WTC11 (cell line): ENCODE measurements at places on chromosomes 7 and 10.
A peak's percentile ranks its signal among the peaks of the same experiment; 100 is the strongest.

GRCh38 chr10:120789303-120790203, 61.6 kb upstream of the WDR11 start:
- no peak overlapping the region for H3K4me3 ChIP-seq
- no peak for DNase-seq
- no peaks in the 10 kb centered on the region; the same call in 1 of the 2 replicates for H3K27me3 ChIP-seq
- H3K27ac ChIP-seq, result no peak overlapping the region
- no peaks in the 10 kb centered on the region for H3K36me3 ChIP-seq
- peaks cover 14% of the 10 kb centered on the region for H3K4me1 ChIP-seq

GRCh38 chr7:111098011-111098925, 7.3 kb downstream of the LRRN3 start:
- H3K4me3 ChIP-seq, result no peak overlapping the region
- no peaks in the 10 kb centered on the region for H3K36me3 ChIP-seq
- peak; percentile 43 for DNase-seq
- H3K27ac ChIP-seq, result peak overlapping the region; percentile 42

DNA sequence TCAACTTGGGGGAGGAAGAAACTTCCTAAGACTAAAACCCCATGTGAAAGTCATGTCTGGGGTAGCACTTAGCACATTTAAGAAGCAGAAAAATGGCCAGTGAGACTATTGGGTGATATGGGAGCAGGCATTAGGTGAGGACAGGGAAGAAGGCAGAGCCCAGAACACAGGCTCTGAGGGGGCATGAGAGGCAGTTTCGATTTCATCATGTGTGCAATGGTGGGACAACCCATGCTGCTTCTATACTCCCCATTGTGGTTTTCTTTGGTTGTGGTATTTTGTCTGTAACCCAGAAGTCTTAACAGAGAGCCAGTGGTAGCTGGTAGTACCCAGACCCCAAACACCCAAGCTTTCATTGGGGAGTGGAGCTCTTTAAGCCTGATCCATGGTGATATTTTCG, 752.0 kb downstream of the GRID1 start:
- no peak overlapping the region for H3K27ac ChIP-seq
- no peaks in the 10 kb centered on the region for H3K36me3 ChIP-seq
- DNase-seq, result no peak
- no peak overlapping the region for H3K4me3 ChIP-seq
- H3K27me3 ChIP-seq, result no peaks in the 10 kb centered on the region

DNA sequence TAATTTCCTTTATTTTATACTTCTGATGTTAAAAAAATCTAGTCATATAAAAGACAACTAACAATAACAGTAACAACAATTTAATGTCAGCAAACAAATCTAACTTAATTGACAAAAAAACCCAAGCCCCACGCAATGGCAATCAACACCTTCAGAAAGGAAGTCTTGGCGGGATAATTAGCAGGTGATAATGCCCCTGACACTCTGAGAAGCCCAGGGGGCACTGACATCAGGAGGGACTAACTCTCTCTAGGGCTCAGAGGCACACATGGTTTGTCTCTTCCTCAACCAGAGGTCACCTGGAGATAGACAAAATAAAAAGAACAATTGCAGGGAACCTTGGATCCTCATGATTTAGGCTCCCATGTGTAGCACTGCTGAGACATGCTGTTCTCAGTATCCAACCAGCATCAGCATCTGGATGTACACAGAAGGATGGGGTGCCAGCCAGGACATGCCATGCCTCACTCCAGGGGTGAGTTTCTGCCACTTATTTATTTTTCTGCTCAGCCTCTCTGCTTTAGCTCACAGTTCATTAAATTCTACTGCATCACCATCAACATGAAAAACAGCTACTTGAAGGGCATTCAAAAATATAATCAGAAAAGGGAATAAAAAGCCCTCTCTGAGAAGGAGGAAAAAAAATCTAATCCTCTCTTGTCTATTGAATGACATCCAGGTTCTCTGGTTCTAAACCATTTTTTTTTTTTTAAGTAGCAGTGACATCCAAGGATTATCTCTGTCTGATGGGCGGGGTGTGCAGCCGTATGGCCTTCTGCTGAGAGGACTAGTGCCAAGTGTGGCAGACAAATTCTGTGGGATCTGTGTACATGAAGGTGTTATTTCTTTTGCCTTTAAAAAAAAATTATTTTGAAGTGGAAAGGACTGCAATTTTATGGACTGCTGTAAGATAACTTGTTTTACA, 96.3 kb downstream of the ATXN7L1 start:
- no peak for DNase-seq
- H3K4me3 ChIP-seq, result no peak overlapping the region
- no peaks in the 10 kb centered on the region for H3K27me3 ChIP-seq
- peaks cover 3% of the 10 kb centered on the region for H3K36me3 ChIP-seq

DNA sequence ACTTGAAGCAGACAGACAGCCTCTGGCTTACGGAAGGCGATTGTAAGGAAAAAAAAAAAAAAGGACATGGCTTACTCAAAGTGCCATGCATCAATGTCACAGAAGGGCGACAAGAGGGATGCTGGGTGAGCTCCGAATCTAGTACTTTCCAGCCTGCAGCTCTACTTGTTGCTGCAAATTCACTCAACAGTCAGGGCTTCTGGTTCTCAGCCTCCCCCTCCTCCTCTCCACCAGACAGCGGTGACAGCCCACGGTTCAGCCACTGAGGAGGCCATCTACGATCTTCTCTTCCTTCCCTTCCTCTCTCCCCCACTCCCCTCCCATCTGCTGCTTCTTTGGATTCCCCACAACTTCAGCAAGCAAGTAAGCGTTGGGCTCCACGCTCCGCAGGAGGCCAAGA, 63.5 kb downstream of the PRKAG2 start:
- no peak overlapping the region for H3K4me3 ChIP-seq
- peaks cover 30% of the 10 kb centered on the region for H3K27me3 ChIP-seq
- H3K36me3 ChIP-seq, result no peaks in the 10 kb centered on the region
- peaks cover 28% of the 10 kb centered on the region for H3K4me1 ChIP-seq
- H3K27ac ChIP-seq, result no peak overlapping the region

- no peak overlapping the region for H3K27ac ChIP-seq
- H3K4me3 ChIP-seq, result no peak overlapping the region
- peaks cover 20% of the 10 kb centered on the region for H3K4me1 ChIP-seq
- DNase-seq, result no peak
- H3K27me3 ChIP-seq, result no peaks in the 10 kb centered on the region
These were observed 1080.4 kb downstream of the CNTNAP2 start for GRCh38 chr7:147197006-147197405.

DNA sequence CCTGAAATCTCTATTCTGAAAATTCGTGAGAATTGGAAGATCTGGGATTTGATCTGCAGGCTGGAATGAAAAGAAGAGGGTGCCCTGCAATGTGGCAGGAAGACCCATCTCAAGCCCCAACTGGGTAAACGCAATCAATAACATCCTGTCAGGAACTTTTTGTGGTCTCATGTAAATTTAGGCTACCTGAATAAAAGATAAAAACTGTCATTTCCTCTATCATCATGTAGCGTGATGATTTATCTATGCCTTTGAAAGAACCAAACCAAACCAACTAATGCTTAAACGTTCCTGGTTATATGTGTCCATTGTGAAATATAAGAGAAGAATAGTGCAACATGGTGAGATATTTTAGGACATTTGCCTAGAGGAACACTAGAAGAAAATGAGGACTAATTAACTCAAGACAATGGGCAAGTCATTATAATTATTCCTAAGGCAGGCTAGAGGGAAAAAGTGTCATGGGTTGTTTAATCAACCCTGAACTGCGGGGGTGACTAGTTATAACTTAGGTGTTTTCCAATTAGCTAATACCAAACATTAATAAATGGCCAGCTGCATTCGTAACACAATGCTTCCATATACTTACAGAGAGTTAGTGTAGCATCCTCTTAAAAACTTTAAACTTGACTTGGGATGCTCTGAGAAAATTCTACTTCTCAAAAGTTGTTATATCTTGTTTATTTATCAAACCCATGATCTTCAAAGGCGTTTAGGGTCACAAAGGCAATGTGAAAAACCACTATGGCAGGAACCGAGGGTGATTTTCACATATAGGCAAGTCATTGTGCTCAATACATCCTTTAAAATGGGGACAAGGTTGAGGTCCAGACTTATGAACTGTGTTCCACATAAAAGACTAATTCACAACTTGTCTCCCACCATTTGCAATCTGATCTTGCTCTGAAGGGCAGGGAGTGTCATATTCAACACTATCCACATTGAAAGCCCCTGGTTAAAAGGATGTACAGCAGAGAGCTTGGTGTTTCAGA, 48.6 kb upstream of the ADO start:
- H3K27me3 ChIP-seq, result no peaks in the 10 kb centered on the region
- peaks cover 12% of the 10 kb centered on the region for H3K4me1 ChIP-seq
- no peaks in the 10 kb centered on the region for H3K36me3 ChIP-seq
- no peak overlapping the region for H3K27ac ChIP-seq
- no peak overlapping the region for H3K4me3 ChIP-seq

DNA sequence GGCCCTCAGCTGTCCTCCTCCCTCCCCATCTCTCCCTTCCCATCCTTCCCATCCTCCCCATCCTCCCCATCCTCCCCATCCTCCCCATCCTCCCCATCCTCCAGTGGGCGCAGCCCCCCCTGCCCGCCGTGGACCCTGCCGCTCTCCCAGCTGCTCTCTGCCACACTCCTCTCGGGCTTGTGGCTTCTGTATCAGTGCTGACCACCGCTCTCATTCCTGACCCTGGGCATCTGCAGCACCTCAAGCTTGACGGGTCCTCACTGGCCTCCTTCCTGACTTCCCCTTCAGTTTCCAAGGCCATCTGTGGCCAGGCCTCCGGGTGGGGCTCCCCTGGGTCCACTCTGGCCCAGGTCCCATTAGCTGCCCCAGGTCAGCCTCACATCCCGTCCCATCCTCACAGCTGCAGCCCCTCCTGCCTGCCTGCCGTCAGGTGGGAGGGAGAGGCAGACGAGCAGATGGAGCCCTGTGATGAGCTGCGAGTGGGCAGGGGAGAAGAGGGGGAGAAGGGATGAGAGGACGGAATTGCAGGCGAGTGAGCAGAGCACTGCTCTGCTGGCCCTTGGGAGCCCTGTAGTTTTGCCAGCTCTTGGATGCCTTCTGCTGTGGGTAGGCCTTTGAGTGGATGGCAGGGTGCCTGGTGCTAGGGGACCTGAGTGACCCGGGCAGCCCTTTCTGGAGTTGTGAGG, 35.7 kb downstream of the LHPP start:
- DNase-seq, result no peak
- no peaks in the 10 kb centered on the region for H3K27me3 ChIP-seq
- H3K4me1 ChIP-seq, result peaks cover 38% of the 10 kb centered on the region
- H3K4me3 ChIP-seq, result no peak overlapping the region
- H3K36me3 ChIP-seq, result peaks cover 27% of the 10 kb centered on the region

GRCh38 chr10:12041766-12042408, 722 bp downstream of the UPF2 start:
- peak overlapping the region; percentile 91 for H3K27ac ChIP-seq
- no peaks in the 10 kb centered on the region for H3K36me3 ChIP-seq
- peak overlapping the region; percentile 92 for H3K4me3 ChIP-seq
- peaks cover 21% of the 10 kb centered on the region for H3K4me1 ChIP-seq
- no peaks in the 10 kb centered on the region for H3K27me3 ChIP-seq

DNA sequence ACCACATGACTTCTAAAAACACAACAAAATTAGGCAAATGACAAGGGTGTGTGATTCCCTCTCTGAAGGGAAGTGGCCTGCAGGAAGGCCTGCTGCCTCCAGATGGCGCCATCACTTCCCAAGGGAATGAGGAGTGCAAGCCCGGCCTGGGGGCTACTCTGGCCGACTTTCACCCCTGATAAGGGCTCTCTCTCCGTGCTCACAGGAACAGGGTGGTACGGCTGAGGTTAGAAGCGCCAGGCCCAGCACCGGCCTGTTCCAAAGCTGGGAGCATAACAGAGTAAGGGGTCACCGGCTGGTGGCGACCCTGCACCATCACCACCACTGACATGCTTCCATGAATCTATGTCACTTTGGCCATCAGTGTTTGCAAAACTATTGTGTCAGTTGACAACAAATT, 13.1 kb downstream of the RBP3 start:
- no peak overlapping the region for H3K4me3 ChIP-seq
- H3K27ac ChIP-seq, result no peak overlapping the region
- no peaks in the 10 kb centered on the region for H3K36me3 ChIP-seq
- H3K4me1 ChIP-seq, result peaks cover 26% of the 10 kb centered on the region
- DNase-seq, result peak; percentile 89

DNA sequence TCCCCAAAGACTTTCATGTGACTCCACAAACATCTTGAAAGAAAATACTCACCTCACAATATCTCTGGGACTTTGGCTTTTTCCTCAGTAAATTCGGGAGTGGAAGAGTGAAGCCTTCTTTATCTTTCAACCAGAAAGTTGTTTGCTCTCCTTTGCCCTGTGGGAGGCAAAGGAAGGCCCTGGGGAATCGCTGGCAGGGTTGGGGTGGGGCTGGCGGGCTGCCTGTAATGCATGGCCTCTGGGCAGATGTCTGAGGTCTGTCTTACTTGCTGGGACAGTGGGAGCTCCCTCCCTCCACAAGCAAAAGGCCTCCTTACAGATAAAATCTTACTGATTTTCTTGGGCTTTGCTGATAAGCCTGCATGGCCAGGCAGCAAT, 24.9 kb downstream of the TECTB start:
- H3K4me1 ChIP-seq, result peaks cover 11% of the 10 kb centered on the region
- no peak overlapping the region for H3K27ac ChIP-seq
- H3K4me3 ChIP-seq, result no peak overlapping the region
- DNase-seq, result no peak
- H3K36me3 ChIP-seq, result no peaks in the 10 kb centered on the region

DNA sequence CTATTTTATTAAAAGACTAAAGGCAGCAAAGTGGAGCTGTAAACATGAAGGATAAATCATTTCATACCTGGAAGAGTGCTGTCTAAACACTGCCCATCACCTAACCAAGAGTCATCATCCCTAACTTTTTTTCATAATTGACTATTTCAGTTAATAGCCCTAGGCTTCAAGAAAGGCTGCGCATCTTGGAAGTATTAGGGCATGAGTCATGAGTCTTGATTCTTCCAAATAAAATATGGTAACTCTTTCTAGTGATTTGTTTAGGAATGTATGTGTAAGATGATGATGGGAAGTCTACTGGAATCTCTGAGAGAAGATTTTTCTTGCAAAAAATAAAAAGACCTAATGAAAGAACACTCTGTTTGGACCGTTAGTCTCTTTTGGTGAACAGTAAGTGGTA, 207.7 kb upstream of the AHR start:
- no peaks in the 10 kb centered on the region for H3K36me3 ChIP-seq
- H3K27me3 ChIP-seq, result no peaks in the 10 kb centered on the region
- H3K27ac ChIP-seq, result no peak overlapping the region

- DNase-seq, result peak; percentile 33
- no peaks in the 10 kb centered on the region; the same call in 1 of the 2 replicates for H3K27me3 ChIP-seq
- H3K4me1 ChIP-seq, result peaks cover 19% of the 10 kb centered on the region
- H3K4me3 ChIP-seq, result no peak overlapping the region
These were observed 8.4 kb downstream of the COL17A1 start for GRCh38 chr10:104077247-104077646.
